ENCODE measurements at places on chromosomes 5 and 9. TPM values are rescaled to one million over a fixed set of nuclear protein-coding genes. Genes with fewer than 3 reads are reported as not detected.

GRCh38 chr5:99179206-99179605, 250.4 kb upstream of the CHD1 start:
- H3K36me3 ChIP-seq: no peaks in the 10 kb centered on the region
- no peak overlapping the region for H3K4me3 ChIP-seq
- H3K27ac ChIP-seq: no peak overlapping the region
- no peaks in the 10 kb centered on the region for H3K27me3 ChIP-seq

DNA sequence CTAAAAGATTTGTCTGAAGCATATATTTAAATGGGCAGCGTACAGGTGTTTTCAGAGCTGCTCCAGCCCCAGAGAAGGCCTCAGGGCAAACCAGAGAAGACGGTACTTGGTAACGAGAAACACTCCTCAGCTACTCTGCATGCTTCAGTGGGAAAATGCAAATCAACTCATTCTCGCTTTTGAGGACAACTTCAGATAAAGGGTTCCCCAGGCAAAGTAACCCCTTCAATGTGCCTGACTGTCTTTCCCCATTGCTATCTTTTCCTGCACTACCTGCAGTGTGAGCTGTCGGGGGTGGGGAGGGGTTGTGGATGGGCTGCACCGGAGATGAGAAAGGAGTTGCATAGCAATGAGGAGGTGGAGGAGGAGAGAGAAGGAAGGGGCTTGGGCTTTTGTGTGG, 339.7 kb upstream of the CLINT1 start:
- H3K27ac ChIP-seq: no peak overlapping the region
- H3K4me1 ChIP-seq: no peaks in the 10 kb centered on the region
- H3K36me3 ChIP-seq: no peaks in the 10 kb centered on the region
- H3K4me3 ChIP-seq: no peak overlapping the region
- H3K27me3 ChIP-seq: no peaks in the 10 kb centered on the region

DNA sequence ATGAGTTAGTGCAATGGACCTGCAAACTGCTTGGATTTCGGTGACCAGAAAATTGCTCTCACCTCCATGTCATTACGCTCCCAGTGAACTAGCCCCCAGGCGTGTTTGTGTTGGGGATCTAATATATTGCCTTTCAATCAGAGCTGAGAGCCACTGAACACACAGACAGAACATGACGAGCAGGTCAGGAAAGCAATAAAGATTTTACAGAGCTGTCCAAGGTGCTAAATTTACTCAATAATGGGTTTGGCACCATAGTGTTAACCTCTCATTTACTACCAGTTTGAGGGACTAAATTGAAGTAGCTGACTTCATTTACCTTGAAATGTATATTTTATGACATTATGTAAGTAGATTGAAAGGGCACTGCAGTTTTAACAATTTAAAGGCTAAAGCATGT, 383.0 kb downstream of the EBF1 start:
- H3K36me3 ChIP-seq: no peaks in the 10 kb centered on the region
- no peaks in the 10 kb centered on the region for H3K27me3 ChIP-seq
- H3K27ac ChIP-seq: no peak overlapping the region
- DNase-seq: no peak

DNA sequence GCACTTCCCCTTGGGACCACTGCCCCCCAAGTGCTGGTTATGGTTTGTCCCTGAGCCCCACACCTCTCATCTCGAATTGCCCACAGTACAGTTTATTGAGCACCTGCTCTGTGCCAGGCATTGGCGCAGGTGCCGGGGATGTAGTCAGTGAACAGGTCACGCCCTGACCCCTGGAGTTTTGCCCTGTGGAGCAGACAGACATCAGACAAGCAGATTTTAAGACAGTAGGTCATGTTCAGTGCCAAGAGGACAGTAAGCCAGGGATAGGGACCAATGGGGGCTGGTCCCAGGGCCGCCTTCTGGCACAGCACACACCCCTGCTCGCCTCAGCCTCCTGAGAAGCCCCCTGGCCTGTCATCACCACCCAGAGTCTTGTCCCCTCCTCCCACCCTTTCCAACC, 21.9 kb downstream of the ROPN1L start:
- no peaks in the 10 kb centered on the region for H3K4me1 ChIP-seq
- H3K27me3 ChIP-seq: no peaks in the 10 kb centered on the region
- H3K36me3 ChIP-seq: no peaks in the 10 kb centered on the region
- no peak overlapping the region for H3K27ac ChIP-seq

GRCh38 chr5:168328814-168329213, 37.4 kb downstream of the WWC1 start:
- H3K36me3 ChIP-seq: no peaks in the 10 kb centered on the region
- no peak for DNase-seq
- no peaks in the 10 kb centered on the region for H3K27me3 ChIP-seq
- H3K4me3 ChIP-seq: peak overlapping the region; percentile 11
- H3K27ac ChIP-seq: peak overlapping the region; percentile 71

GRCh38 chr9:35954942-35955546, 2.9 kb downstream of the OR2S2 start:
- H3K36me3 ChIP-seq: no peaks in the 10 kb centered on the region
- no peak overlapping the region for H3K27ac ChIP-seq
- H3K27me3 ChIP-seq: peaks cover 5% of the 10 kb centered on the region
- no peaks in the 10 kb centered on the region for H3K4me1 ChIP-seq
- H3K4me3 ChIP-seq: no peak overlapping the region

TMEM8B gene
- 7.6 TPM for total RNA-seq
